Sigmoid colon (tissue), 7 donors: ENCODE measurements at places on chromosomes 6 and 20. TPM values are rescaled to one million over a fixed set of nuclear protein-coding genes. Genes with fewer than 3 reads are reported as not detected.

ANKEF1 gene
- total RNA-seq, result 0.41 TPM

C20orf202 gene
- not detected for total RNA-seq

OR12D3 gene
- total RNA-seq, result not detected

DNA sequence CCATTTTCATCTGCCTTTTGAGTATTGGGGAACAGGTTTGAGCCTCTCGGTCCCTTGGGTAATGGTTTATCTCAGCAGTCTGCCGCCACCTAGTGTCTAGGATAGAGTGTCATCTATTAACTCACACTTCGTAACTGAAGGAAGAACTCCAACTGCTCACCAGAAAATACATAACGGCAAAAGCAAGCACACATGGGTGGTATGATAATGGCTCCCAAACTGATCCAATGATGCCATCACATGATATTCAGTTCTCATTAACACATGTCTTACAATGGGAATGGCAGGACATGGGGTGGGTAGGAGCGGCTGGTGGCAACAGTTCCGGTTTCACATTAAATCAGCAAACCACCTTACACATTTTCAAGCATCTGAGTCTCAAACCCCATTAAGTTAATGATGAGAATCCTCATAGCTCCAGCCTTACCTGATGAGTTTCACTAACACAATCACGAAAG lies 110.7 kb upstream of the PHACTR1 start:
- DNase-seq, result no peak

GRCh38 chr20:36859700-36860330 lies 16.1 kb upstream of the TLDC2 start:
- DNase-seq, result no peak

DNA sequence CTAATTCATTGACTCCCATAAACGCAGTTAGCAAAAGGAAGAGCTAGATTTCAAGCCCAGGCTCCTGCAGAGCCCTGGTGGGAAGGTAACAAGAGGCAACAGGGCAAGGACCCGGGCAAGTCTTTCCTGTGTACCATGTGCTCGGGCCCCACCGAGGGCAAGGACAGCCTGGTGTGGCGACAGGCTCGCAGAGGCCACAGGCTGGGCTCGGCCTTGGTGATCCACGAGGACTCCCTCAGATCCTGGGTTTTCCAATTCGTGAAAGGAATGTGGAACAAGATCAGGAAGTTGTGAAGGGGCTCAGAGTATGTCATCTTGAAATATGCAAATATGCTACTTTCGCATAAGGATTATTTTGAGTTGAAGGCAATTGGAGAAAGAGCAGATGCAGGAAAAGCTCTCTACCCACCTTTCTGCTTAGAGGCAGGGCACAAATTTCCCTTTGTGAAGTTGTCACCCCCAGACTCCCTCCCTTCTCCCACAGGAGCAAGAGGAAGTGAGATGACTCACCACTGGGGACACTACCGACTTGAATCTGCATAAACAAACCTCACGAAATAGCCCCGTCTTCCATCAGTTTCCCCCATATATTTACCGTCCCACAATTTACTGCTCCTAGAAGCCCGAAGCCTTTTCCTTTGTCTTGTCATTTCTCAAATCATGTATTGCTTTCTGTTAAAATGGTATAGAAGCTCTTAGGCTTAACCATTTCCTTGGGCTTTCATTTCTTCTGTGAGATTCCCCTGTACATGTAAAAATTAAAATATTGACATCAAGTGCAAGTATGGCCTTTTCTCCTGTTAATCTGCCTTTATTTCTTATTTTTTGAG lies 79.0 kb downstream of the PSMG4 start:
- DNase-seq, result no peak
